Lung (tissue), 17 donors: ENCODE measurements at places on chromosomes 11 and 22.

DNA sequence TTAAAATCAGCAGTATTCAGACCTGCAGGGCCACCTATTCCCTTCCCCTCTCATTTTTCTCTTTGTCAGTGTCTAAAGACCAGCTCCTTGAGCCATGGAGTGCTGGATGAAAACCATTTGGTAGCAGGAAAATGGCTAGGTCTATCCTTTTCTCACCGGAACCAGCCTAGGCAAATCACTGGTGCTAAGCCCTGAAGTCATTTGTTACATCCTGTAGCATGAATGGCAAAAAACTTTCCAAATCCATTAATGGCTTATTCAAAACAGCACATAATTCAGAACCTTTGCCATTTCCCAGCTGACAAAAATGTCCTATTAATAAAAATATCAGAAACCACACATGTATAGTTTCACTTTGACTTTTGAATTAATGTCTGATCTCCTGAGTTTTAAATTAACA, 209.5 kb upstream of the E2F8 start:
- DNase-seq, result no peak

- DNase-seq, result no peak
Observed at GRCh38 chr11:122050021-122050690, 65.9 kb downstream of the BLID start.

DNA sequence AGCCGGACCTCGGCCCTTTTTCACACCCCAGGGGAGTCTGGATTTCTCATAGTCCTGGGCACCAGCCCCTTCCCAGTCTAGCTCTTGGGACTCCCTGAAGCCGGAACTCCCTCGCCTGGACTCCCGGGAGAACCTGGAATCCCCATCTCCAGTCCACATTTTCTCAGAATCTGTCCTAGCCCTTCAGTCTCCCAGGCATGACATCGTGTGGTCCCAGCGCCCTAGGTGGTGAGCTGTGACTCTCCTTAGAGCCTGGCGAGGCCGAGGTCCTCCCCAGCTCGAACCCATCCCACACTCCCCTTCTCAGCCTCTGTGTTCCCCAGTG, 673 bp upstream of the DUSP18 start:
- DNase-seq, result no peak

- no peak for DNase-seq
Observed at GRCh38 chr11:210122-210802, 2.8 kb downstream of the RIC8A start.
